Hepatocyte (in vitro differentiated cells): ENCODE measurements at places on chromosomes 11 and 22. TPM values are rescaled to one million over a fixed set of nuclear protein-coding genes. Genes with fewer than 3 reads are reported as not detected.

ACTN3 gene
- 0.09 and 0.58 TPM in 2 replicates for polyA plus RNA-seq

- H3K4me1 ChIP-seq, result no peaks in the 10 kb centered on the region
- H3K36me3 ChIP-seq, result no peaks in the 10 kb centered on the region
- no peak overlapping the region for H3K27ac ChIP-seq
- no peak overlapping the region for H3K4me3 ChIP-seq
- H3K27me3 ChIP-seq, result peaks cover 14% of the 10 kb centered on the region
Measured at GRCh38 chr22:27609451-27609888, 192.1 kb downstream of the MN1 start.

- peaks cover 3% of the 10 kb centered on the region for H3K4me1 ChIP-seq
- H3K27ac ChIP-seq, result no peak overlapping the region
- H3K36me3 ChIP-seq, result no peaks in the 10 kb centered on the region
- no peak overlapping the region for H3K4me3 ChIP-seq
- DNase-seq, result no peak
- no peaks in the 10 kb centered on the region for H3K27me3 ChIP-seq
Measured at GRCh38 chr11:113376156-113376555, 11.4 kb upstream of the ANKK1 start.

DNA sequence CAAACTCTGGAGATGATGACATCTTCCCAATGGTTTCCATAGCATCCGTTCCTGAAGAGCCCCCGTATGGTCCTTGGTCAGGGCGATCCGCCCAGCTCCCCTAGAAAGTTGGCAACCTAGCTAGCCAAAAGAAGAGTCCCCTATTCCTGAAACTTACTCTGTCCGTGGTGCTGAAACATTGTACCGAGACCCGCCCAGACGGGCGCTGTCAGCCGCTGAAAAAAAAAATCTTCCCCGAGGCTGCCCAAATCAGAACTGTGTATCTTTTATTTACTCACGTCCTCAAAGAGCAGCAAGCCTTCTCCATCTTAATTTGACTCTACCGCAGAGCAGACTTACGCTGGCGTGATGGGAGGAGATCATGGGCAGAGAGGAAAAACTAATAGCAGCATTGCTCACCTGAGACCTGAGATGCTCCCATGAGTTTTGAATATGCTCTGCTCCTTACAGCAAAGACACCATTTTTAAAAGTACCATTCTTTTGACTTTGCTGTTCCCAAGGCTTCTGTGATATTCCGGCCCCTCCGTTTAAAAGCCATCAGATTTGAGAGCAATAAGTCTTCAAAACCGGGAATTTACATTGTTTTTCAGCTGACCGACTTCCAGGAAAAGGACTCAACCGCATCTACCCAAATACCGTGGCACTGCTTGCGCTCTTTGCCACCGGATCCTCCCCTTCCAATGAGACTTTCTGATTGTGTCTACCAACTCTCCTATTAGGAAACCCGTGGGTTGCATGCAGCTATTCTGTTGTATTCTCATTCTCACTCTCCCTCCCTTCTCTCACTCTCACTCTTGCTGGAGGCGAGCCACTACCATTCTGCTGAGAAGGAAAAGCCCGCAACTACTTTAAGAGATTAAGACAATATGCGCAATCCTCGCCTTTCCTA, at the start of gene SLC17A6:
Gene SLC17A6, plus strand, starts transcription at position 786 of the 890 bp plus-strand sequence. CDS start 153 bp downstream, outside the sequence.
- H3K36me3 ChIP-seq, result no peaks in the 10 kb centered on the region
- H3K4me1 ChIP-seq, result no peaks in the 10 kb centered on the region
- H3K27ac ChIP-seq, result no peak within 1 kb of the TSS

- H3K36me3 ChIP-seq, result no peaks in the 10 kb centered on the region
- no peaks in the 10 kb centered on the region for H3K27me3 ChIP-seq
- no peak for DNase-seq
- H3K27ac ChIP-seq, result no peak overlapping the region
Measured at GRCh38 chr11:119853581-119854360, 124.8 kb upstream of the NECTIN1 start.

- H3K27me3 ChIP-seq, result peaks cover 10% of the 10 kb centered on the region
- no peak for DNase-seq
- H3K4me3 ChIP-seq, result no peak overlapping the region
- no peak overlapping the region for H3K27ac ChIP-seq
- no peaks in the 10 kb centered on the region for H3K4me1 ChIP-seq
Measured at GRCh38 chr22:25987948-25988347, 181.3 kb upstream of the SEZ6L start.

DNA sequence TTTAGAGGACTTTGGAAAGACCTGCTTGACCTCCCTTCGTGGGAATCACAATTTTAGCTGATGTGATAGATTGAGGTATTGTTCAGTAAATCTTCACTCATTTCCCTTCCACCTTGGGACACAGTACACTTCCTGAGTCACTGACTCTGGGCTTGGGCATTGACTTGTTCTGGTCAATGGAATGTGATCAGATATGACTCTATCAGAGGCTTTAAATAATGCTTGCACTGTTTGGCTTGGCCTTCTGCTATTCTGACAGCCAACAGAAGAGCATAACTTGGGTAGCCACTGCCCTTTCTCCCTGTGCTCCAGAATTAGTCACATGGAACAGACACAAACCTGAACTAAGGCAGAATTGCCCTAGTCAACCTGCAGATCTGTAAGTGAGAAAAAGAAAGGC, 12.5 kb downstream of the PRR5L start:
- no peaks in the 10 kb centered on the region for H3K27me3 ChIP-seq
- H3K27ac ChIP-seq, result no peak overlapping the region
- no peaks in the 10 kb centered on the region for H3K36me3 ChIP-seq
- DNase-seq, result no peak
- H3K4me3 ChIP-seq, result no peak overlapping the region

GRCh38 chr11:102590276-102591049, 34.7 kb downstream of the MMP20 start:
- no peak overlapping the region for H3K27ac ChIP-seq
- no peak for DNase-seq
- no peak overlapping the region for H3K4me3 ChIP-seq
- no peaks in the 10 kb centered on the region for H3K4me1 ChIP-seq

- DNase-seq, result peak; percentile 28
- H3K4me1 ChIP-seq, result peaks cover 24% of the 10 kb centered on the region
- no peaks in the 10 kb centered on the region for H3K27me3 ChIP-seq
- H3K36me3 ChIP-seq, result no peaks in the 10 kb centered on the region
Measured at GRCh38 chr11:46553814-46554212, 40.0 kb downstream of the AMBRA1 start.

GRCh38 chr11:2173150-2173693, 1.6 kb upstream of the TH start:
- DNase-seq, result no peak
- no peaks in the 10 kb centered on the region for H3K27me3 ChIP-seq
- no peaks in the 10 kb centered on the region for H3K4me1 ChIP-seq
- no peaks in the 10 kb centered on the region for H3K36me3 ChIP-seq

DNA sequence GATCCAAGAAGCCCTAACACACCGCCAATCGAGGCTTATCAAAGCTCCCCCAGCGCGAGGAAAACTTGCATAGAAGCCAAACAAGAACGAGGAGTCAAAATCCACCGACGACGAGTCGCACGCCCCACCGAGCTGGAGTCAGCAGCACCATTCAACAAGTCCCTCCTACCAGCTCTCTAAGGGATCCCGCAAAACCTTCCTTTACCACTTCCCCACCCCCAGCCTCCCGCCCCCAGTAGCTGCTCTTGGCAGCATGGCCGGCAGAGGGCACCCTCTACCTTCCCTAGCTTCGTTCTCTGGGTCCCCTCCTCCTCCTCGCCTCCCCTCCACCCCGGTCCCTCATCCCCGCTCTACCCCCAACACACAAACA, 1.4 kb downstream of the BDNF start:
- H3K4me3 ChIP-seq, result peak overlapping the region; percentile 71
- H3K27ac ChIP-seq, result no peak overlapping the region
- no peaks in the 10 kb centered on the region for H3K36me3 ChIP-seq
- peaks cover 12% of the 10 kb centered on the region for H3K4me1 ChIP-seq

- peaks cover 2% of the 10 kb centered on the region for H3K27me3 ChIP-seq
- H3K4me1 ChIP-seq, result no peaks in the 10 kb centered on the region
- H3K27ac ChIP-seq, result no peak overlapping the region
- no peak overlapping the region for H3K4me3 ChIP-seq
Measured at GRCh38 chr11:126816645-126817044, 183.9 kb downstream of the KIRREL3 start.

DNA sequence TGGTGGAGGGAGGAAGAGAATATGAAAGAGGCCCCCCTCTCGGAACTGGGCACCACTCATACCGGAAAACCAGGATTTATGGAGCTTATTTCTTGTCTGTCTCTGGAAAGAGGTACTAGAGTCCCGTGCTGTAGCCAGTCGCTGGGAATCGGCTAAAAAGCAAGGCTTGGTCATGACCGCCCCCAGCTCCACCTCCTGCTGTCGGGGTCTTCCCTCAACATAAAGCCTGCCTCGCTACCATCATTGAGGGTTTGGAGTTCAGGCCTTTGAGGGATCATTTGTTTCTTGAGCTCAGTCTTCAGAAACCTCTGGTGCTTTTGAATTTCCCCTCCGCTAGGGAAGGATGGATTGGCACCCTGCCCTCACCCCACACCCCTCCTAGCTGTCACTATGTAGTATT, 97.1 kb downstream of the TSPAN18 start:
- no peaks in the 10 kb centered on the region for H3K36me3 ChIP-seq
- peaks cover 8% of the 10 kb centered on the region for H3K4me1 ChIP-seq
- no peak overlapping the region for H3K27ac ChIP-seq
- H3K4me3 ChIP-seq, result no peak overlapping the region
- DNase-seq, result no peak

GRCh38 chr11:106061249-106061784, 15.8 kb downstream of the KBTBD3 start:
- no peak overlapping the region for H3K27ac ChIP-seq
- H3K4me1 ChIP-seq, result no peaks in the 10 kb centered on the region
- no peak for DNase-seq
- H3K27me3 ChIP-seq, result no peaks in the 10 kb centered on the region
- H3K4me3 ChIP-seq, result no peak overlapping the region
- no peaks in the 10 kb centered on the region for H3K36me3 ChIP-seq
